ENCODE measurements at places on chromosomes 4 and X. TPM values are rescaled to one million over a fixed set of nuclear protein-coding genes. Genes with fewer than 3 reads are reported as not detected.

The CDX4 gene
- polyA plus RNA-seq = not detected

The COX7B2 gene
- not detected for polyA plus RNA-seq

DNA sequence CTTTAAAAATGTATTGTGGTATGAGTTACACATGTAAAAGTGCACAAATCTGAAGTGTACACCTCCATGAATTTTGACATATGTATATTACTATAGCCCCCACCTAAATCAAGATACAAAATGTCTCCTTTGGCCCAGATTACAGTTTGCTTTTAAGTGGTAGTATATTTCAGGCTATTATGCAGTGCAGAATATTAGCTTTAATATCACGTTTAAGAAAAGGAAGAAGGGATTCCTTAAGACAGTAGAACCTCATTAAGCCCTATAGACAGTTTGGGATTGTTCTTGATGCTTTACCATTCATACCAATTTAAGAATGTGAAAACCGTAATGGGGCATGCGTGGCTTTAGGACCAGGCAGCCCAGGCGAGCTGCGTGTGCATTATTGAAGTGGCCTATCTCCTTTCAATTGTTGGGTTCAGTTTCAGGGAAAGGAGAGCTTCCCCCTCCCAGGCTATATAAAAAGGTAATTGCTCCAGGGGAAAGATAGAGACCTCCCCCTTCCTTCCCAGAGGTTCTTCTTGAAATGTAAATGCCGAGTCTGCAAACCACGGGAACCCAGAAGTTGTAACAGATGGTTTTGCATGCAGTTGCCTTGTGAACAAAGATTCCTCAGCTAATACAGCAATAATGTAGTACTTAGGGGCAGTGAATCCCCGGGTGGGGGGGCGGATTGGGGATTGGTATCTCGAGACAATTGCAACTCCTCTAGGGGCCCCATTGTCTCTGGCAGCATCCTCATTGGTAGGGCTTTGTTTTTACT lies 106.1 kb downstream of the UCHL1 start:
- DNase-seq = no peak

- no peak for DNase-seq
Measured at GRCh38 chr4:168275836-168276235, 42.7 kb downstream of the DDX60 start.

The BOD1L1 gene
- polyA plus RNA-seq = 32.7 TPM

The PIR gene
- polyA plus RNA-seq = 2.3 TPM

- no peak for DNase-seq
Measured at GRCh38 chr4:4386736-4387392, at the start of gene NSG1. Gene NSG1 (plus strand): TSS chr4:4387102. CDS start chr4:4387630, 528 bp downstream.

GRCh38 chr4:113788888-113789287 lies 27.4 kb upstream of the CAMK2D start:
- DNase-seq = no peak

GRCh38 chrX:102672856-102673255 lies 21.6 kb downstream of the GPRASP1 start:
- DNase-seq = no peak

DNA sequence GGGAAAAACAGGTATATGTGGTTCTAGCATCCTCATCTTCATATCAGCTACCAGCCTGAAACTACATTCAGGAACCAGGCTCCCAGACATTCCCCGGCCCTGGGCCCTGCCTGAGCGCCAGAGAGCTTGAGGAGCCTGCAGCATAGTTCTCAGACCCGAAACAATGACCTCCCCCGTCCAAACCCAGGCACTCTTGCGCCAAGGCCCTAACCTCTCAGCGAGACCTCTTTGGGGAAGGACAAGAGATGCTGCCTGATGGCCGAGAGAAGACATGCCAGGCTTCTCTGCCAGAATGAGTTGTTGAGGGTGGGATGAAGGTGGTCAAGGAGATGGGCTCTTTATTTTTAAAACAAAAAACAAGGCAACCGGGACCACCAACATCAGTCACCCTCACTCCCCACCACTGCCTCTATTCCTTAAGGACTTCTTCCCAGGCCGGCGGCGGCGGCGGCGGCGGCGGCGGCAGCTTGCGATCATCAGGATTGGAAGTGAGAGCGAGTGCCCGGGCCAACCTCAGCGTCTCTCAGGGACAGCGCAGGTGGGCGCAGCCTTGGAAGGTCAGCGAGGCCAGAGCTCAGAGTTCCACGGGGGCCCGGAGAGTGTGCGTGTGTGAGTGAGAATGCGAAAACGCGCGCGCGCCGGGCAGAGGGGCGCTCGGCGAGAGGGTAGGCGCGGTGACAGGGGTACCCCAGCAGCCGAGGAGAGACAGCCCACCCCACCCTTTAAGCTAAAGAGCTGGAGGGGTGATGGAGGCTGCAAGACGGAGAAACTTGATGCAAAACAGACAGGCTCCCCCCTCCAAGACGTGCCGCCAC lies 601 bp downstream of the INPP4B start:
- no peak for DNase-seq

- no peak for DNase-seq
Measured at GRCh38 chr4:151992332-151993154, 231.7 kb upstream of the GATB start.

GRCh38 chr4:23091711-23092110 lies 399.0 kb downstream of the GBA3 start:
- no peak for DNase-seq

The GAGE12H gene
- polyA plus RNA-seq = not detected

- DNase-seq = no peak
Measured at GRCh38 chrX:16931855-16932575, 14.4 kb upstream of the REPS2 start.

GRCh38 chr4:187929024-187929423 lies 66.5 kb upstream of the ZFP42 start:
- no peak for DNase-seq

DNA sequence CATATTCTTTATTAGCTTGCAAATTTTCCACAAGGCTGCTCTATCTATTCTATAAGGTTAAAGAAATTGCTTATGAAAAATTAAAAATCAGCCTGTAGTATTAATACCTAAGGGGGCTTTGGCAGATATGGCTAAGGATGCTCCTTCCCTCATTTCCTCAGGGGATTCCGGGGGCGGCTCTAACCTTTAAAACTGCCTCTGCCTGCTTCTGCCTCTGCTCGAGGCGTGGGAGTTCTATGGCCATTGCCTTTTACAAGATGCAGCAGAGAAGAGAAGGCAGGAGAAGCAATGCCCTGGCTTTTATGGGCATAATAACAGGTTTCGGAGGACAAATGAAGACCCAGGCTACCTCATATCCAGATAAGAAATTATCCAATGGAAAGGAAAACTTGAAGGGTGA lies 8.6 kb upstream of the CDKN2AIP start:
- no peak for DNase-seq

DNA sequence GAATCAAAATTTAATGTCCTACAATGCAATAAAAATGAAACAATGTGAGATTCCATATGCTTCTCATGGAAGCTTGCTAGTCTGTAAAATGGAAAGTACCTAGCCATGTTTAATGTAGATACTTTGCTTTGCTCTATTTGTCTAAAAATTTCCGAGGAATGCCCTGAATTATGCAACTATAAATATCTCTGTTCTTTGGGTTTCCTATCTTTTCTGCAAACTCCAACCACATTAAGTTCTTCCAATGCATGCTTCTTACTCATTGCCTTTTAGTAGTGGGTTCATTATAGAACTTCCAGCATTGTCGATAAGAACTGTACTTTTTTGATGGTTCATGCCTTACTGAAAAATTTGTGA lies 178.3 kb downstream of the RASL11B start:
- no peak for DNase-seq

GRCh38 chrX:7637066-7637465 lies 205.9 kb upstream of the VCX start:
- no peak for DNase-seq

The STOX2 gene
- polyA plus RNA-seq = 5.4 TPM

The THAP6 gene
- 16.0 TPM for polyA plus RNA-seq

DNA sequence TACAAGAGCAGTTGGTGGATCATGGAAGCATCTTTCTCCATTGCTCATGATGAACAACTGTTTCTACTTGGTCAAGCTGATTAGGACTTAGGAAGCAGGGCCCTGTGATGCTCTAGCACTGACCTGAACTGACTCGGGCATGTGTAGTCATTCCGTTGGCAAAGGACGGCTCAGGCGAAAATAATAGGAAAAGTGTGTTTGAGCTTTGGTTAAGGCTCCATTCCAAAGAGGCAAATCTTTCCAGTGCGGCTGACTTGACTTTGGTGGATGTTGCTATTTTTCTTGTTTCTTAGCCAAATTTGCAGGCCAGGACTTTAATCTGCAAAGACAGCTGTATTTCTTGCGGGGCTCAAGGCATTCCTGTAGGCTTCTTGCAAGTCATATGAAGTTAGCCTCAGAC lies 39.5 kb downstream of the ZNF518B start:
- no peak for DNase-seq

DNA sequence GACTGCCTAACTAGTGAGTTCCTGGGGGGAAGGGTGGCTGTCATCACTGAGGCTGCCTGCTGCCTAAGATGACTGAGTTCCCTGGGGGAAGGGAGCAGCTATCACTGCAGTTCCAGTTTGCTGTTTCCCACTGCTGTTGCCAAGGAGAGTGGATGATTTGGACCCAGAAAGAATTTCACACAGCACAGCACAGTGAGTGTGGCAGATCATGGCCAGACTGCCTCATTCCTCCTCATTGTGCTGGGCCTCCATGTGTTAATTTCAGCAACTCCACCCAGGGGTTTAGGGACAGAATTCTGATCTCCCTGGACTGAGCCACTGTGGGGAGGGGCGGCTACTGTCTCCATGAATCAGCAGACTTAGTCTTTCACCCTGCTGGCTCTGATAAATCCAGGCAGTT lies 125.0 kb downstream of the TEX13C start:
- DNase-seq = no peak

DNA sequence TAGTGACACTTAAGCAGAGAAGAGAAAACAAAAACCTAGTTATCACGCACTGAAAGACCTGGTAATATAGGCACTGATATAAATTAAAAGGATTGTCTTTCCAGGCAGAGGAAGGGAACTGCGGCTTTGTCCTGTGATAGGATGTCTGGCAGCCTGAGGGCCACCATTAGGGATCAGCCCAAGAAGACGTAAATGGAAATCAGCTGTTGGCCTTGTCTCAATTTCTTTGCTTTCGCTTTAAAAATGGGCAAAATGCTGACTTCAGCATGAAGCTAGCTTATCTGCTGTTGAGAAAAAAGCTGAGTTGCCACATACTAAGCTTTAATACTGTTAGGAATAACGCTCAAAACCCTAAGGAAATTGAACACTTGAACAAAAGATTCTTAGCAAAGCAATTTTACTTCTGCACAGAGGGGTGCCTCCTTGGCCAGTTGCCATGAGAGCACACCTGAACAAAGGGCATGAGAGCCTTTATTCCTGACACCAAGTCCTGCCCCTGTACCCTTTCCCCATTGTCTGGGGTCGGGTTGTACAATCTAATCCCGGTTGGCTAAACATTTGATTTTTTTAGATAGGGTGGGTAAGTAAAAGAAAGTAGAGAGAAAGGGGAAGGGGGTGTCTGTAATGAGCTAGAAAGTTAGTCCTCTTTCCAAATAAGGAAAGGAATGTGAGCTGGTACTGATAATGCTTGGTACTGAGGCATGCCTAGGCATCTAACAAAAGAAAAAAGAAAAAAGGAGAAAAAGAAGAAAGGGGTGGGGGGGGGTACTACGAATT lies 85.1 kb upstream of the UCP1 start:
- no peak for DNase-seq

DNA sequence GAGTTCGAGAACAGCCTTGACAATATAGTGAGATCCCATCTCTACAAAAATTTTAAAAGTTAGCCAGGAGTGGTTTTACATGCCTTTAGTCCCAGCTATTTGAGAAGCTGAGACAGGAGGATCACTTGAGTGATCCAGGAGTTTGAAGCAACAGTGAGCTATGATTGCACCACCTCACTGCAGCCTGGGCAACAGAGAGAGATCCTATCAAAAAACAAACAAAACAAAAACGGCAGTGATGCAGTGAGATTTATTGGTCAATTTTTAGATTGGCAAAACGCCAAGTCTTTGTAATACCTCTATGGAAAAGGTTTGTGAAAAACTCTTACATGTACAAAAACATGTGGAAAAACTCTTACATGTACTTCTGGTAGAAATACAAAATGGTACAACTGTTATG lies 91.3 kb downstream of the PTPN13 start:
- no peak for DNase-seq

- DNase-seq = no peak
Measured at GRCh38 chr4:38949411-38950051, 81.9 kb downstream of the FAM114A1 start.

DNA sequence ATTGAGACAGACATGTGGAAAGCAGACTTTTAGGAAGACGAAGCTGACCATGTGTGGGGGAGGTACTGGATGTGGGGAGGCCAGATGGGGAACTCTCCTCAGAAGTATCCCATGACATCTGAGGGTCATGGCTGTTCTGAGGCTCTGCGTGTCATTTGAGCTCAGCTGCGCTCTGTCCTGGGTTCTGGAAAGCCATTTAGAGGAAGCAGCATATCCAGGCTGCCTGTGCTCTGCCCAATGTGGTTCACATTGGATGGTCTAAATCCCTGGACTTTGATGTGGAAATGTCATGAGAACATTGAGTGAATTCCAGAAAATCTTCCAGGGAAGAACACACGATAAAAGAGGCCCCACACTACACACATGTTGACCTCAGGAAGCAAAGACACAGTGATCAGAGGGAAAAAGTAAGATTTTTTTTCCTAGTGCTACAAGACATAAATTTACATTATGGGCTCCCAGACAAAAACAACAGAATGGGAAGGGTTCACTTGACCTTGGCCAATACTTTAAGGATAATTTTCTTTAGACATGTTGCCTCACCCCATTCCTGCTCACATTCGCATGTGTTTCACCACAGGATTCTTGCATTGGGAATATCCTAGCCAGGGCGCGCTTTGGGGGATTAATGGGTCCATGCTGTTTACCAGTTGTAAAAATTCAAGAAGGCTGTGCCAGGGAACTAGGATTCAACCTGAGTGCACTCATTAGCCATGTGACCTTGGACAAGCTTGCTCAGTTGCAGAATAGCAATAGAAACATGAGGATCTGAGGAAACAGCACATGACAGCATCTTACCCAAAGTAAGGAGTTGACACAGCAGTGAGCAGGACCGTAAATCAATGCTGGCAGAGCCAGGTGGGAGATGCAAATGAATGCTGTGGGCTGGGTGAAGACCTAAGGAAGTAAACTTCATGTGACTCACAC lies 73.2 kb upstream of the C1QTNF7 start:
- DNase-seq = no peak

DNA sequence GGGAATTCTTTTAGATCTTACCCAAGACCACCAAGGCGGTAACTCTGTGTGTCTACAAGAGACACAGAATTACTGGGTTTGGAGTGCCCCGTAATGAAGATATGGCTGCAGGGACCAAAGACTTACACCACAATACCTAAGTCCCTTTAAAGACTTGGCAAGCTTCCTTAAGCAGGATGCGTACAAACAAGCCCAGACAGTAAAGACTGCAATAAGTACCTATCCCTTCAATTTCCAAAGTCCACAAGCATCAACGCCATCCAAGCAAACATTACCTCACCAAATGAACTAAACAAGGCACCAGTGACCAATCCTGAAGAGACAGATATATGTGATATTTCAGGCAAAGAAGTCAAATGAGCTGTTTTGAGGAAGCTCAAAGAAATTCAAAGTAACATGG lies 42.3 kb upstream of the RNF128 start:
- no peak for DNase-seq

The CMC4 gene
- 6.8 TPM for polyA plus RNA-seq

The BMPR1B gene
- polyA plus RNA-seq = 16.0 TPM

The CLTRN gene
- polyA plus RNA-seq = 0.61 TPM
